Gastrocnemius medialis (tissue), 4 donors: ENCODE measurements at places on chromosomes 3 and 15. TPM values are rescaled to one million over a fixed set of nuclear protein-coding genes. Genes with fewer than 3 reads are reported as not detected.

DNA sequence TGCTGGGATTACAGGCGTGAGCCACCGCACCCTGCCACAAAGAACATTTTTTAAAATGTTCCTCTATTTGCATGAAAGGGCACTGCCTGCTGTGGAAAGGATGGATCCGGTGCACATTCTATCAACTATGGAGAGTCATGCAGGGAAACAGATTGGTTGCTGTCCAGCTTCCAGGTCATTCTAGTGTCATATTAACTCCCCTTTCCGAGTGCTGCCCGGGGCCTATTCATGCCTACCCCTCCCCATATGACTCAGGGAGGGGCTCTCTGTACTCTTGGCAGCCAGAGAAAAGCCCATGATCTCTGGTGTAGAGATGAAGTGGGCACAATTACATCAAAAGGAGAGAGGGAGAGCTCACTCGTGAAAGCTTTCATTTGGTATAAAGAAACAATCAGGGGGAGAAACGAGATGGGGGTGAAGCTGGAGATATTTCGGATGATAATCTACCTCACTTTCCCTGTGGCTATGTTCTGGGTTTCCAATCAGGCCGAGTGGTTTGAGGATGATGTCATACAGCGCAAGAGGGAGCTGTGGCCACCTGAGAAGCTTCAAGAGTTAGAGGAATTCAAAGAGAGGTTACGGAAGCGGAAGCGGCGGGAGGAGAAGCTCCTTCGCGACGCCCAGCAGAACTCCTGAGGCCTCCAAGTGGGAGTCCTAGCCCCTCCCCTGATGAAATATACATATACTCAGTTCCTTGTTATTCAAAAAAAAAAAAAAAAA is 16.1 kb upstream of the AHSG start:
- H3K4me3 ChIP-seq = no peak overlapping the region
- DNase-seq = no peak
- H3K27ac ChIP-seq = no peak overlapping the region
- no peaks in the 10 kb centered on the region for H3K27me3 ChIP-seq
- no peaks in the 10 kb centered on the region for H3K36me3 ChIP-seq

GRCh38 chr15:26771168-26771567 is 1.7 kb downstream of the GABRB3 start:
- H3K27me3 ChIP-seq = peaks cover 26% of the 10 kb centered on the region
- no peaks in the 10 kb centered on the region for H3K36me3 ChIP-seq
- no peak overlapping the region for H3K4me3 ChIP-seq
- H3K4me1 ChIP-seq = no peaks in the 10 kb centered on the region

- H3K27ac ChIP-seq = peak overlapping the region; percentile 43
- H3K4me3 ChIP-seq = no peak overlapping the region
- DNase-seq = peak; percentile 28
- peaks cover 16% of the 10 kb centered on the region for H3K4me1 ChIP-seq
Measured at GRCh38 chr3:48232734-48233133, 8.2 kb upstream of the ZNF589 start.

- H3K4me1 ChIP-seq = no peaks in the 10 kb centered on the region
- no peak overlapping the region for H3K4me3 ChIP-seq
- H3K27me3 ChIP-seq = no peaks in the 10 kb centered on the region
Measured at GRCh38 chr15:96619174-96619573, 288.7 kb downstream of the NR2F2 start.

SLC38A3 gene
- 1.9 TPM for total RNA-seq

OTOL1 gene
- not detected for total RNA-seq
